Urinary bladder (tissue), 4 donors: ENCODE measurements at places on chromosomes 1 and 21. TPM values are rescaled to one million over a fixed set of nuclear protein-coding genes. Genes with fewer than 3 reads are reported as not detected.

GRCh38 chr1:213484333-213484732, 433.3 kb downstream of the RPS6KC1 start:
- no peak for DNase-seq

DNA sequence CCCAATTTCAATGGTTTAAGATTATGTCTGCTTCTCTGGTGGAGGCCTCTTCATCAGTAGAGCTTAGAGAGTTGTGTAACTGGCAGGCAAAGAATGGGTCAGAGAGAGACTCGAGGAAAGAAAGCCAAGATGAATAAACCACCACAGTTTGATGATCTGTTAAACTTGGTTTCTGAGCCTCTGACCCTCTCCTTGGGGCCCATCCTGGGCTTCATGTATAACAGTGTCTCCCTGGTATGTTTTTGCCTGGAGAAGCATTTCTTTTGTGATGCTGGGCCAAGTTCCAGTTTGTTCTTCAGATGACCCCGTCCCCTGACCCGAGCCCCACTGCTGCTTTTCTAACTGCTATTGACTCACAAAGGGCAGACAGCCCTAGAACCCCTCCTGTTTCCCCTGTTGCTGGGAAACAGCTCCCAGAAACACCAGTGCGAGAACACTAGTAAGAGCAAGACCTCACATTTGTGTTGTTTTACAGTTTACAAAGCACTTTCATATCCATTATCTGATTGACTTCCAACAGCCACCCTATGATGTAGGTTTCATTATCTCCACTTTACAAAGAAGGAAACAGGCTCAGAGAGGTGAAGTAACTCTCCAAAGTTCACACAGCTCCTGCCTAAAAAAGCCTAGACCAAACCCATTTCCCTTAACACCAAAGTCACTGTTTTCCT, 9.0 kb downstream of the CD2 start:
- DNase-seq, result no peak

- DNase-seq, result no peak
Observed at GRCh38 chr1:119005724-119006405, 17.7 kb upstream of the TBX15 start.

S100A9 gene
- 471 TPM for polyA plus RNA-seq

DNA sequence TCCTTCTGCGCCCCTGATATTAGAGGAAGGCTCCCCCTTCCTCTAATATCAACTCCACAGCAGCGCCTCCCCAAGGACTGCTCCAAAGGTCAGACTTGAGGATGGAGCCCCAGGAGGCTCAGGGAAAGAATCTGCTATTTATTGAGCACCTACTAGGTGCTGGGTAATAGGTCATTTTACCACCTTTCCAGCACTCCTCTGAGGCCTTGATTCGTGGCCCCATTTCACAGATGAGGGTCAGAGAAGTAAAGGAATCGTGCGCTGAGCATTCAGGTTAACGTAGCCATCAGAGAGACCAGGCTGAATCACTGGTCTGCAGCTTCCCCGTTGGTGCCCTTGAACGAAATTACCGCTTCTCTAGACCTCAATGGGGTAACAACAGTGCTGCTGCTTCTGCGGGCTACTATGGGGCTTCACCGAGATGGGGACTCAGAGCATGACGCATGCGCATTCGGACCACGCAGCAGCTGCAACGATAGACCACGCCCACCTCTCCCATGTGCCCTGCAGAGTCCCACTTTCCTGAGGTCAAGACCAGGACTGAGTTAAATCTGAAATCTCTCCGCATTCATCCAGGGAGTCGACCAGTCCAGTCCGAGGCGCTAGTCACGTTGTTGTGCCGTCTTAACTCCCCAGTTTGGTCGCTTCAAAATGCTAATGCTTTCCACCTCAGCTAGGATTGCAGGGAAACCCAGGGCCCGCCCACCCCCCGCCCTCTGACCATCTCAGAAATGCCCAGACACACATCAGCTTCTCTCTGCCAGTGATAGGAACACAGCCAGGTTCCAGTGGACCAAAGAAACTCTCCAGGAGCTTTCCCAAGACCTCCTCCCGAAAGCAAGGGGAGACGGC, 12.9 kb downstream of the CAMK2N1 start:
- DNase-seq, result no peak
